Activated CD4-positive, alpha-beta T cell treated with anti-CD3 and anti-CD28 coated beads, Interleukin-2, amount 50 U/mL, for 24 hours (primary cell): ENCODE measurements at places on chromosomes 13 and 19.
A peak's percentile ranks its signal among the peaks of the same experiment; 100 is the strongest.

DNA sequence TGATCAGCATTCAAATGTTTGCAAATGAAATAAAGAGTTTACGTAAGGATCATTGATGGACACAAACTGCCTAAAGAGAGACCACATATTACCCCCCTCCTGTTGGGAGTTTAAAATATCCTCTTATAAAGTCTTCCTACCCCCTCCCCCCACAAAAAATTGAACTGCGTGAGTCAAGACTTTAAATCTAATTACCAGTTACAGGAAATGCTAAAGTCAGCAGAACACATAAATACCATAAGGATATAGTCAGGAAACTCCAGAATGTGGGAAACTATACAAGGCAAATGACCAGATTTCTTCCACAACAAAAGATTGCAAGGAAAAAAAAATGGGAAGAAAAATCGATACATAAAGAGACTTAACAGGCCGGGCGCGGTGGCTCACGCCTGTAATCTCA, 44.4 kb upstream of the FARP1 start:
- no peak for DNase-seq

GRCh38 chr13:73146707-73147106, 87.9 kb downstream of the KLF5 start:
- no peak for DNase-seq

DNA sequence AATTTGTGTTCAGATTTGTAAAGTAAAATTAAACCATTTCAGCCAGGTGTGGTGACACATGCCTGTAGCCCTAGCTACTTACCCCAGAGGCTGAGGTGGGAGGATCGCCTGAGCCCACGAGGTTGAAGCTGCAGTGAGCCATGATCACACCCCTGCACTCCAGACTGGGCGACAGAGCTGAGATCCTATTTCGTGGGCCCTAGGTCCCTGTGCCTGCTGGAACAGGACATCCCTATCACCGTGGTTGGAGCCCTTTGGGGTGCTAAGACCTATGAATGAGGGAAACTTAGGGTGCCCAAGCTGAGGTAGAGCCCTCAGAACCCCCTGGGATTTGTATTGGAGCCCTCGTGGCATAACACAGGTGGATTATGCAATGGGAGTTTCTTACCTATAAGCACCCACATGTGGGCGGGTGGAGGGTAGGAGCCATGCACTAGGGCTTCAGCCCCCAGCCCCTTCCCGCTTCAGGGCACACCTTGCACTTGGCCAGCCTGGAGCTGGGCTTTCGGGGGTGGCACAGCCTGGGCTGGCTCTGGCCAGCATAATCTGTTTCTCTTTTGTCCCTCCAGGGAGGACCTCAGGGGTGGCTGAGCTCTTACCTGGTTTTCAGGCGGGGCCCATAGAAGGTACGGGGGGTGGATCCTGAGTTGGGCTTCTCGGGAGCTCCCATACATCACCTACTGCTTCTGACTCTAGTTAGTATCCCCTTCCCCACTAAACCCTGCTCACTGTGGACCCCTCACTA, 7.2 kb upstream of the USF2 start:
- no peak for DNase-seq

DNA sequence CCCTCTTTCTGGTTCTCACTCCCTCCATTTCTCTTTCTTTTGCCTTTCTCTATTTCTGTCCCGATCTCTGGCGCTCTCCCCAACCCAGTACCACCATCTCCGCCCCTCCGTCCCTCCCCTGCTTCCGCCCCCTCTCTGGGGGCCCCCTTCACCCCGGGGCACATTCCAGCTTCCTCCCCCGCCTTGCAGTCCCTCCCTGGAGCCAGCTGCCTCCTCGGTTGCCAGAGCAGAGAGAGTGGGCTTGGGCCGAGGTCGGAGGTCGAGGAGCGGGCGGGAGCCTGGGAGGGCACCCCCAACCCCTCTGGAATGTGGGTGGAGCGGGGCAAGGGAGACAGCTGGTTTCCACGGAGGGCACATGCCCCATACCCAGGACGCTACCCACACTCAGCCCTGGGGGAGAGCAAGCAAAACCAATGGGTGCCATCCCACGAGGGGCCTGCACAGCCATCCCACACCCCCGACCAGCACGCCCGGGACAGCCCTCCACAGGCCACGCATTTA, 6.5 kb upstream of the CIRBP start:
- no peak for DNase-seq

- DNase-seq = peak; percentile 25
Observed at GRCh38 chr13:28204690-28205443, 66.5 kb downstream of the PAN3 start.

- no peak for DNase-seq
Observed at GRCh38 chr19:49422407-49423070, 702 bp downstream of the PTH2 start.

DNA sequence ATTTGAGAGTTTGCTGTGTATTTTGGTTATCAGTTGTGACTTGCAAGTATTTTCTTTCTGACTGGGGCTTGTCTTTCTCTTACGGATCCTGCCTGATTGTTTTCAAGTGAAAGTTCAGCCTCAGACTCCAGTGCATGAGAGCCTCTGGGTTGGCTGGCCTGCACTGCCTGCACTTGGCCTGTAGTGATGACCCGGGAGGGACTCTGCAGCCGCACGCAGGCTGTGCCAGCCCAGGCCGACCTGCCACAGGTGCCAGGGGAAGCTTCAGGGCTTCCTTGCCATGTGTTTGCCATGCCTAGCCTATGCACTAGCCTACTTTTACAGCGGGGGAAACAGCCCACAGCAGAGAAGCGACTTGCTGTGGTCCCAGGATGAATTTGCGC, 77.0 kb downstream of the KDM4B start:
- no peak for DNase-seq

DNA sequence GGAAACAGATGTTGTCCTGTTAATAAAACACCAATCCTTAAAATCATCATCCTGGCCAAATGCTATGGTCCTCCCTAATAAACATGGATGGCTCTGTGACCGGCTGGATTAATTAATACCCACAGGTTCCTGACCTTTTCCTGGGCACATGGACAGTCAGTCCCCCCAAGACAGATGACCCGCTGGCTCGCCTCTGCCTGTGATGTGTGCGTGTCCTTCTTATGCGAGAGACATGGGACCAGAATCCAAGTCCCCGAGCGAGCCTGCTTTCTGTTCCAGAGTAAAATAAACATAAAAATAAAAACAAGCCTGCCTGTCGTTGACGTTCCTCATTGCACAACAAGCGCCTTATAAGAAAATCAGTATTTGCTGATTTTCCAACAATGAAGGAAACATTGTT, 378.3 kb upstream of the TSHZ3 start:
- DNase-seq = no peak

DNA sequence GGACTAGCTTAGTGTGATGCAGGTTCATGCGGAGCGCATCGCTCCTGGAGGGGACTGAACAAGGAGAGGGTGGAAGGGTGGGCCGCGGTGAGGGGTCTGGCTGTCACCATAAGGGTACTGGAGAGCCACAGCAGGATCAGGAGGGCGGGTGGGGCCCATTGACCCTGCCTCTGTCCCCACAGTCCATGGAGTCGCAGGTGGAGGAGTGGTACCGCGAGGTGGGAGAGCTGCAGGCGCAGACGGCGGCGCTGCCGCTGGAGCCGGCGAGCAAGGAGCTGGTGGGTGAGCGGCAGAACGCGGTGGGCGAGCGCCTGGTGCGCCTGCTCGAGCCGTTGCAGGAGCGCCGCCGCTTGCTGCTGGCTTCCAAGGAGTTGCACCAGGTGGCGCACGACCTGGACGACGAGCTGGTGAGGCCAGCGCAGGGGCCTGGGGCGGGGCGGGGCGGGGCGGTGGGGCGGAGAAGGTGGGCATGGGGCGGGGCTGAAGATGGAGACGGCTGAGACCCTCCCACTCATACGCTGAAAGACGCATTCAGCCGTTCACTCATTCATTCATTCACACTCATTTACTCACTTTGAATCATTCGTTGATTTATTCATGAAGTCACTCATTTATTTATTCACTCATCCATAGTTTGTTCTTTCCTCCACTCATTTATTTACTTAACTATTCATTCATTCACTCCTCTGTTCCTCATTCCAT, 27.5 kb upstream of the SHKBP1 start:
- DNase-seq = peak; percentile 68

DNA sequence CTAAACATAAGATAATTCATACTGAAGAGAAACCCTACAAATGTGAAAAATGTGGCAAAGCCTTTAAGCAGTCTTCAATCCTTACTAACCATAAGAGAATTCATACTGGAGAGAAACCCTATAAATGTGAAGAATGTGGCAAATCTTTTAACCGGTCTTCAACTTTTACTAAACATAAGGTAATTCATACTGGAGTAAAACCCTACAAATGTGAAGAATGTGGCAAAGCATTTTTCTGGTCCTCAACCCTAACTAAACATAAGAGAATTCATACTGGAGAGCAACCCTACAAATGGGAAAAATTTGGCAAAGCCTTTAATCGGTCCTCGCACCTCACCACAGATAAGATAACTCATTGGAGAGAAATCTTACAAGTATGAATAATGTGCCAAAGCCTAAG, 40.6 kb downstream of the ZNF254 start:
- DNase-seq = no peak

DNA sequence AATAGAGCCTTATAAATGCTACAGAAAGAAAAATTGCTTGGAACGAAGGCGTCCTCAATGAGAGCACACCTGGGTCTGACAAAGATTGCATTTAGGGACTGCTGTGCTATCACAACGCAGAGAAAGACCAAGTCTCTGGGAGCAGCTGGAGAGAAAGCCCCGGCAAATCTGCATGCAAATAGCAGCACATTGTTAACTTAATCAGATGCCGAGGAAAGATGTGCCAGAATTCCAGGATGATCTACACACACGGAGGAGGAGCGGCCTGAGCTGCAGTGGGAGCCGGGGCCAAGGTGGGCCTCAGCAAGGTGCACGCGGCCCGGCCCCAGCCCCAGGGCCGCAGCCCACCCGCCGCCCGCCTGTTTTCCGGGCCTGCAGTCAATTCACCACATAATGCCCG, 1.4 kb downstream of the ZNF536 start:
- no peak for DNase-seq

DNA sequence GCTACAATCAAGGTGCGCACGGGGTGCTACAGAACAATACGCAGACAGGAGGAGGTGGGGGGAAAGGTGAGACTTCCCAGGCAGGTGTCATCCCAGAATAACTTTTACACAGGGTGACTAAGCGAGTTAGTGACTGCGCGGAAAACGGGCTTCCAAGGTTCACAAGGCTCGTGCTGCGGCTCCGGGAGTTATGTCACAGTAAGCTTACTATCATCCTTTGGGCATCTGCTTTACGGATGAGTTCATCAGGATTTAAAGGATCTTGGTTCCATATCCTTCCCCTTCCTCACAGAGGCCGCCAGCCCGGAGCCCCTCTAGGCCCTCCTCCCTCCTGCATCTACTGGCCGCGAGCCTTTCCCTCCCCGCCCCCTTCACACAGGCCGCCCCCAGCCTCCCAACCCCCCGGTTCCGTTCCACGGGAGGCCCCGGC, 474 bp upstream of the IFT88 start:
- DNase-seq = peak; percentile 3

DNA sequence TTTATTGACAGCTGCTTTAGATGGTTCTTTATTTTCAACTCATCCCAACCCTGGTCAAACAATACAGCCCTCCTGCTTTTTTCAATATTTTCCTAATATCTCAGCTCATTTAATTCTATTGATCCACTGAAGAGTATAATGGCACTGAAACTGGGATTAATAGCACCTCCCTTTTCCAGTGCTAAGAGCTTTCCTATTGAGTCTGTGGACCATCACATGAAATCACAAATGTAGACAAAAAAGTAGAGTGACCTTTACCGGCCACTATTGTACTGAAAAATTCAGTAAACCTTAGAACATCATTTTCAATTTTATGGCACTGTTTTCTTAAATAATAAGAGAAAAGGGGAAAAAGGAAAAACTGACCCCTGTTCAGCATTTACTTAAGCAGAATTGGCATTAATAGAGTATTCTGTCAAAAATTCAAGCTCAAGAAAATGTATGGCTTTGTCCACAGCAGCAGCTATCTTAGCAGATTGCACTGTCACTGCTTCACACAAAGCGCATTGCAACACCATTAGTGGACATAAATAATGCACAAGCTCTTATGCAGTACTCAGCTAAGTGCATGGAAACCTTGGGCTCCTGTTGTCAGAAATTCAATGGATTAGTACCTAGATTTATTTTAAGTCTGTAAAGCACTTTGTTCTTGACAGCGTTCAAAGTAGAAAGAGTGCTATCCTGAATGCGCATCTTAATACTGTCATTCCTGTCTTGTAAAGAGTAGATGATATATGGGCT, 851.0 kb upstream of the KLHL1 start:
- no peak for DNase-seq

DNA sequence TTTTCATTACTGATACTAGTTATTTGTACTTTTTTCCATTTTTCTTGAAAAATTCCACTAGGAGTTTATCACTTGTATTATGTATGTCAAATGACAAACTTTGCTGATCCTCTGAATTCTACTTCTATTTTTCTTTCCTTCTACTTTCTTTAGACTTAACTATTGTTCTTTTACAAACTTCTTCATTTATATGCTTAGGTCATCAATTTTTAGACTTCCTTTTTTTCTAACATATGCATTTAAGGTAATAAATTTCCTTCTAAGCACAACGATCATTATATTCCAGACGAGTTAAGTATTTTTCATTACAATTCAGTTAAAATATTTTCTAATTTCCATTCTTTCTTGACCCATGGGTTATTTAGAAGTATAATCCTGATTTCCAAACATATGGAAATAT, 240.8 kb downstream of the NHLRC3 start:
- no peak for DNase-seq

- DNase-seq = no peak
Observed at GRCh38 chr19:31572102-31572975, 223.1 kb upstream of the TSHZ3 start.

DNA sequence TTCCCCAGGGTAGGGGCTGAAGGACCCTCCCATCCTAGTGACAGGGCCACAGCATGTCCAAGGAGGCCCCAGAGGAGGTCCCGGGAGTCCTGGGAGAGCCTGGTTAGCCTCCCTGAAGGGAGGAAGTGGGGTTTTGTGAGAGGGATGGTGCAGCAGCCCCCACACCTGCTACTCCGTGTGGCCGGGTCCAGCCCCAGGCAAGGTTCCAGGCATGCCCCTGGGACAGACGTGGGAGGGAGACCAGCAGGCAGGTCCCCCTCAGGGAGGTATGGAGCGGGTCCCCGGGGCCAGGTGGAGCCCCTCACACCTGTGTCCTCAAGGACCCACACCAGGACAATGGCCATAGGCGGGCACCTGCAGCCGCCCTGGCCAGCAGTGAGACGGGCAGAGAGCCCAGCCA, 1.9 kb upstream of the F7 start:
- DNase-seq = no peak

DNA sequence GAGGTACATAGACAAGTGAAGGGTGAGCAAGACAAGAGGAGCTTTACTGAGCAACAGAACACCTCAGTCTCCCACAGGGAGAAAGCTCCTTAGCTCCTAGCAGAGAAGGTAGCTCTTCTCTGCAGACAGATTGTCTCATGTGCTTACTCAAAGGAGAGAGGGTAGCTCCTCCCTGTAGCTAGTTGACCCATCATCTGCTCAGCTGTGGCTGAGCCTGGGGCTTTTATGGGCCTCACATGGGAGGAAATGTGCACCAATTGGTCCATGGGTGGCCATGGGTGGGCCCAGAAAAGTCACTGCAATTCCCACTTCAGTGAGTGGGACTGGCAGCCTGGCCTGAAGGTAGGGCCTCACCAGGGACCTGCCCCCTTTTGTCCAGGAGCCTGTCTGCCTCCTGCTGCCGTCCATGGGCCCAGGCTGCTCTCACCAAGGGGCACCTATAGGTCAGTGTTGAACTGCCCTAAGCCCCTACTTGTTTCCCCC, 246.2 kb downstream of the GPC6 start:
- no peak for DNase-seq

- no peak for DNase-seq
Observed at GRCh38 chr19:29840066-29840950, 28.5 kb downstream of the CCNE1 start.

- no peak for DNase-seq
Observed at GRCh38 chr13:45092663-45093062, 27.6 kb upstream of the GTF2F2 start.
